WERI-Rb-1 (cell line): ENCODE measurements at places on chromosomes 3 and 15.

- DNase-seq, result peak; percentile 18
Observed at GRCh38 chr3:71652781-71653413, 69.4 kb upstream of the FOXP1 start.

DNA sequence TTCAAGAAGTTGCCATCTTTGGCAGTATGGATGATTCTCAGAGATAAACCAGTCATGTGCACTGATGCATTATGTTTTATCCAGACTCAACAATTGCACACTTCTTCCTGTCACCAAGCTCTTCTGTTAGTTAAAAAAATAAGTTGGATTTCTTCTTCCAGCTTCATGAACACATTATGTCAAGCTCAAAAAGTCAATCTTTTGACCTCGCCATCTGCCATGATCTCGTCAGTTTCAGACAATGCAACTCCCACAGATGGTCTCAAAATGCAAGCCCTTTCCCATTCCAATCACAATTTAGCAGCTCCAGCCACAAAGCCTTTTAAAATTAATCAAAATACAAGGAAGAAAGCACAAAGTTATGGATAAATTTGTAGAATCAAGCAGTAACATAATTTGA is 42.8 kb downstream of the TFDP2 start:
- no peak for DNase-seq

GRCh38 chr3:182967218-182968204 is 12.8 kb downstream of the DCUN1D1 start:
- no peak for DNase-seq

GRCh38 chr3:158105710-158106253 is 438 bp downstream of the SHOX2 start:
- peak; percentile 80 for DNase-seq

DNA sequence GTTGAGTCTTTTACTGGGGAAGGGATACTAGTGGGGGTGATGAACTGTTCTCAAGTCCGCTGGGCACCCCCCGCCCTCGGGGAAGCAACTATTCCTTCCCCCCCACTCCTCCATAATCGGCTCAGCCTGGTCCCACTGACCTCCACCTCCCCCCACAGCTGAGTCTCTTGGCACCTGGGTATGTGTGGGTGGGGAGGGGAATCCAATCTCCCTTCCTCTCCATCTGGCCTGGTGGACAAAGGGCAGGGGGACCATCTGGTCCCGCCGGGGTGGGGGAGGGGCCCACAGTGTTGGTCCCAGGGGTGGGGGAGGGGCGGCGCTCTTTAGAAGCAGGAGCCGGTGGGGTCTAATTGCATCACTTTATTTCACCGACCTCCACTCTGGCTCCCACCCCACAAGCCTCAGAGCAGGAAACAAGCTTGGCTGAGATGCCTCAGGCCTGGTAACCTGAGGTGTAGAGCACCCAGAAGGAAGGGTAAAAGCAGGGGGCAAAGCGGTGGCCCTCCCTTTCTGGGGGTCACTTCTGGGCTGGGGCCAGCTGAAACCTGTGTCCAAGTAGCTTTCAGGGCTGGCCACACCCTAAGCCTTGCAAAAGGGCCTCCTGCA is 1.0 kb upstream of the PCBP4 start:
- peak; percentile 98 for DNase-seq

DNA sequence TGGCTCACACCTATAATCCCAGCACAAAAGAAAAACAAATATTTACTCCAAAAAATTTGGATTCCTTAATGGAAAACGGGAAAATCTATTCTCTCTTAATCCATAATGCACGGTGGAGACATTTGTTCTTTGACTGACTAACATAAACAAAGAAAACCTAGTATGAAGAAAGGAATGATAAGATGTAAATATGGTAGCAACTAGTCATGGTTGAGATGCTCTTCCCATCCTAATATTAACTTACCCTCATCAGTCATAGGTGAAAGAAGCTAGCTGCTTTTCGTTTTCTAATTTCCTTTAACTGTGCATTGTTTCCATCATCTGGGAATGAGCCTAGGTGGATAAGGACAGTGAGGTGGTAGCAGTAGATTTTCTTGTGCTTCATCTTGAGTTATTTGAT is 22.0 kb downstream of the MAP4 start:
- no peak for DNase-seq

GRCh38 chr15:75565062-75565970 is 13.8 kb downstream of the PTPN9 start:
- no peak for DNase-seq

GRCh38 chr3:54670201-54671000 is 257.5 kb downstream of the LRTM1 start:
- DNase-seq, result peak; percentile 76

- DNase-seq, result no peak
Observed at GRCh38 chr3:95289295-95289694, 1226.4 kb downstream of the NSUN3 start.

- no peak for DNase-seq
Observed at GRCh38 chr3:187880441-187880840, 135.2 kb upstream of the BCL6 start.

DNA sequence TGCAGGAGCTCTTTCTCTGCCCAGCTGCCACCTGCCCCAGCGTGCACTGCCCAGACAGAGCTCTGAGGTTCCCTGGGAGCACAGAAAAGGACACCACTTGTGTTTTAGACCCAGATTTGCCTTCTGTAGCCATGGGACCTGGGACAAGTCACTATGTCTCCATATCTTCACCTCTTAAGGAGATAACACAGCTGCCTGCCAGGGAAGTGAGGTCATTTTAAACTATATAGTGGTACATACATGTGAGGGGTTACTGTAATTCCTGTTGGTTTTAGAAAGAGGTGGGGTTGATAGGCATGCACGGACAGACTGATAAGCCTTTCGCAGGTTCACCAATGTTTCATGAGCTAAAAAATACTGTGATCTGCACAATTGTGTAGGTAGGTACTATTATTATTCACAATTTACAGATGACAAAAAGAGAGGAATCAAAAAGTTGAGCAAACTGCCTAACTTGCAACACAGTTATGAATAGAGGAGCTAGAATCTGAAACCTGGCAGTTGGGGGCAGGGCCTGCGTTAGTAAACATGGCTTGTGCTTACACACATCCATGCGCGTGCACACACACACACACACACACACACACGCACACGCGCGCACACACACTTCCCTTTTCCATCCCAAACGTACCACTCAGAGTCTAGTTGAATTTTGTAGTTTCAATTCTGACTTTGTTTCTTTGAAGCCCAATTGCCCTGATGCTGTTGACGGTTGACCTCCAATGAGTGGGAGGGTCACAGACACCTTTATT is 193.6 kb downstream of the FAM43A start:
- no peak for DNase-seq

GRCh38 chr3:98359993-98360675 is 6.5 kb downstream of the OR5K4 start:
- DNase-seq, result no peak

GRCh38 chr3:153595186-153595815 is 433.3 kb downstream of the RAP2B start:
- no peak for DNase-seq

- DNase-seq, result no peak
Observed at GRCh38 chr15:79883579-79884203, 13.1 kb downstream of the MTHFS start.

DNA sequence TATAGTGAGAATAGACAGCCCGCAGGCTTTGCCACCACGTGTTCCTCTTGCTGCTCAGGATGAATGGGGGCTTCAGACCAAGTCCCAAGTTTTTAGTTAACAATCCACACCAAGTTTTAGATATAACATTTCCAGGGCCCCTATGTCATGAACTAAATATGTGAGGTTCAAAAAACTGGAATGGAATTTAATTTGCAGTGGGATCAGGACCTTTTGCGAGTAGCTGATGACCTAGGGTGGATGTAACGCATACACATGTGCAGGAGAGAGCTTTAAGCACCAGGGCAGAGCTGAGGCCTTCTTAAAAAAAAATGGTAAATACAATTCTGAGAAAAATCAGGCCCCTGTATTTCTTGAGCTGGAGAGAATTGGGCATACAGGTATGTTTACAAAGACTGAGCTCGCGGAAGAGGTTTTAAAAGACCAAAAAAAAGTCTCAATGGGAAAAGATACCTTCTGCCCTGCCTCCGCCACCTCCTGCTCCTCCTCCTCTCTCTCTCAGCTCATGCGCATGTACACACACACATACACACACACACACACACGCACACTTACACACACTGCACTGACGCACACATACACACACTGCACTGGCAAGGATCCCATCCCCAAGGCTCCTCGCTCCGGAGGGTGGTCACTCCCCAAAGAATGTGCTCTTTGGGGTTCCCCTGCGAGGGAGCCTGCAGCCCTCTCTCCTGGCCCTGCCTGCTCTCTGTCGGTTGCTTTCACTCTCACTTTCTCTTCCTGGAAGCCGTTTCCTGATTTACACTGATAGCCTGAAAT is 48.2 kb upstream of the IGF1R start:
- DNase-seq, result no peak

DNA sequence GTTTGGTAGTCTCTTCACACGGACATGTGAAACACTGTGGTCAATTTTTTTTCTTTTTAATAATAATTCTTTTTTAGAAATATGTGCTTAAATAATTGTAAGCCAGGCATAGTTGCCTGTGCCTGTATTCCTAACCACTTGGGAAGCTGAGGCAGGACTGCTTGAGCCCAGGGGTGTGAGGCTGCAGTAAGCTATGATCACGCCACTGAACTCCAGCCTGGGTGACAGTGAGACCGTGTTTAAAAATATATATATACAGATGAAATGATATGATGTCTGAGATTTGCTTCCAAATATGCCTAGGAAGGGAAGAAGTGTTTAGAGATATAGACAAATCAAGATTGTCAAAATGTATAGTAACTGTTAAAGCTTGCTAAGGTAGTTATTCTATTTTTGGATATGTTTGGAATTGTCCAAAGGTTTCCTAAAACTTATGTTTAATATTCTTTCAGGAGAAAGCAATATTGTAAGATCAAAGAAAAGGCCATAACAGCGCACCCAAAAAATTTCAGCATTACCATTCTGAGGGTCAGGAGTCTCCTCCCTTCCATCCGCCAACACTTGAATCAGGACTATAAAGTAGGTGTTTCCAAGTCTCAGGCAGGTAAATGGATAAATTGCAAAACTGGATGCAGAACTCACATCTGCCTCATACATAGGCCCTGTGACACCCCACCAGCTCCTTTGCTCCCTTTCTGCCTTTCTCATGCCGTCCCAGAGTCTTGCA is 532 bp upstream of the SELENOT start:
- no peak for DNase-seq

DNA sequence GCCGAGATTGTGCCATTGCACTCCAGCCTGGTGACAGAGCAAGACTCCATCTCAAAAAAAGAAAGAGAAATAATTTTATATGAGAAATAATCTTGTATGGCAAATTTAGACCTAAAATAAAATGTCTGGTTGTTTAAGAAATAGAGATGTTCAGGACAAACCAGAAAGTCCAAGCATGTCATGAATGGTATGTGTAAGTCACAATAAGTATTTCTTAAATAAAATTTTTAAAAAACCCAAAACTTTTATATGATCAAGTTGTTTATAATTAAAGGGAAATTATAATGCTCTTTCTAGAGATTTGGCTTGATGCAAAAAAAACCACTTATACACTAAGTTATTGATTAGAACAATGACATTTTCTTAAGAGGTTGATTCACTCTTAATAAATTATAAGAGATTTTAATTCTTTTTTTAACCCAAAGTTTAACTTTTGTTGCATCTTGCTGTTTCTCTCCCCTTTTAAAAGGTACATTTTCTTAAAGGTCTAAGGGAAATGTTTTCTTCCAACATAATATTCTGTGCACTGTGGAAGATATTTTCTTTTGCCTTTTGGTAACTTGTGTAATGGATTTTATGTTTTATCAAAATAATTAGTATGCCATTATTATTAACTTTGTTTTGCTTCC is 105.7 kb downstream of the RTP4 start:
- DNase-seq, result no peak

DNA sequence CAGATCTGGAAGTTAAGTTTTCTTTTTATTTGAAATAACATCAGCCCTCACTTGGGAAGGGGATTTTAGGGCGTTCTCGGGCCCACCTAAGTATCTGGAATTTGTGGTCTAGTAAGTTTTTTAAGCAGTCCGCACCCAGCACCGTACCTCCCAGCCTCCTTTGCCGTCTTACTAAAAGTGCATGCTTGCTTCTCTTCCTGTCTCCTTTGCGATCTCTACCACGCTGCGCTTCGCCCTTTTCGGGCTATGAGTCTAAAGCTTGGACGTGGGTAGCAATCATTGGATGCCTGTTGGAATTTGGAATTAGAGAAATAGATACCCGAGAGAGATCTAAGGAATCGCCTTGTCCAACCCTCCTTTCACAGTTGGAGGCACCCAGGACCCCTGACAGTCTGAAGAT is 1.1 kb downstream of the THSD4 start:
- DNase-seq, result no peak

DNA sequence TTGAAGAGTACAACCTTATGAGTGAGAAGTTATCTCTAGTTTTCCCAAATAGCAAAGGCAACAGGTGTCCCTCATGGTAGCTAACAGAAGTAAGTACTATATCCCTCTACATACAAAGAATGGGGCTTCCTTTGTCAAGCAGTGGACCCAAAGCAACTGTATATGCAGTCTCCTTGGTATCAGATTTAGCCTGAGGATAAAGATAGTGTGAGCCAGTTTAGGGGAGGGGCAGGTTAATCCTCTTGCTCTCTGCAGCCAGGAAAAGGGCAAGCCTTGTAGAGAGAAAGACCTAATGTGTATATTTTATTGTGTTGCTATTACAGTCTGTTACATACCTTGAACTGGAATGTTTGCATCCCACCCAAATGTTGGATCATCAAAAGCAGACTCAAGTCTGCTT is 117.9 kb upstream of the COL8A1 start:
- DNase-seq, result peak; percentile 53

GRCh38 chr3:128081226-128081625 is 29.0 kb downstream of the SEC61A1 start:
- no peak for DNase-seq

DNA sequence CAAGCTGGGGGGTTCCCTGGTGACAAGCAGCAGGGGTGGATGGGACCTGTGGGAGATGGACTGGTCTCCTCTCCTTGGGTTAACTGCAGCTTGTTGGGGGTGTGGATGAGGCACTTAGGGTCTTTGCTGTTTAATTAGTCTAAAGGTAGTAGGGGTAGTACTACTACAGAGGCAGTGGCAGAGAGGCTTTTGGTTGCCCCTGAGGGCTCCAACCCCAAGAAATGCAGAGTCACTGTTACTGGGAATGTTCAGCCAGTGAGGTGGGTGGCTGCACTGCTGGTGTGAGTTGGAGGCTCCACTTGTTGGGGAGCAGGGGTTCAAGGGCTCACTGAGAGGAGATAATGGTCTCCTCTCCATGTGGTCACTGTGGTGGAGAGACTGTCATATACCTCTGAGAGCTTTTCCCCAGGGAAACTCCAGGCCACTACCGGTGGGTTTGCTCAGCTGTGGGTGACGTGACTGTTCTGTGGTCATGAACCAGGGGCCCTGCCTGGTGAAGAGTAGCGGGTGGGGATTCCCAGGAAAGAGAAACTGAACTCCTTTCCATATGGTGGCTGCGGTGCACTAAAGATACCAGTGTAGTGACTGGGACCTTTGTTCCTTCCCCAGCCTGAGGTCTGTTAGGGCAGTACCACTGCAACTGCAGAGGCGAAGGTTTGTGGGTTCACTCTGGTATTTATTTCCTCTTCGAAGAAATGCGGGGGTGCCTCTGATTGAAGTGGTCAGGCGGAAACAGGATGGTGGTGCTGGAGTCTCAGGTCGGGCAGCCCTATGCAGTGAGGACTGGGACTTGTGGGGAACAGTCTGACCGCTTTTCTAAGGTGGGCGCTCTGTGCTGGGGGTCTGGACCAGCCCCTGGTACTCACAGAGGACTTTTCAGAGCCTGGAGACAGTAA is 68.9 kb upstream of the TNFSF10 start:
- no peak for DNase-seq

- DNase-seq, result no peak
Observed at GRCh38 chr15:93829115-93829870, 402.1 kb upstream of the MCTP2 start.
